ENCODE measurements at places on chromosomes 6 and 20.

DNA sequence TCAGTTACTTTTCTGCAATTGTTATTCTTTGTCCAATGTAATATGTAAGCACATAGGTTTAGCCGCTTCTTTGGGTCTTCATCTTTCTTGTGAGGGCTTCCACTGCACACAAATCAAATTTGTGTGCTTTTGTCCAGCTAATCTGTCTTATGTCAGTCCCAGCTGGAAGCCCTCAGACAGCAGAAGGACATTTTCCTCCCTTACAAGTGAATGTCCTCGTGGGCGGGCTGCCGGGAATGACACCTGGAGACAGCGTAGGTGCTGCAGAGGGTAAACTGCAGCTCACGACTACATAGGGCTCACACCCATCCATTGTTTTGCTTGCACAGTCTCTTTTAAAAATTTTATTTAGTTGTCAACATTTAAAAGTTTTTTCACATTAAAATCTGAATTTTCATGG lies 24.6 kb upstream of the PPP1R14C start:
- H3K4me1 ChIP-seq = peaks cover 21% of the 10 kb centered on the region
- H3K27me3 ChIP-seq = peaks cover 2% of the 10 kb centered on the region
- H3K36me3 ChIP-seq = no peaks in the 10 kb centered on the region
- no peak overlapping the region for H3K4me3 ChIP-seq
- no peak for DNase-seq

DNA sequence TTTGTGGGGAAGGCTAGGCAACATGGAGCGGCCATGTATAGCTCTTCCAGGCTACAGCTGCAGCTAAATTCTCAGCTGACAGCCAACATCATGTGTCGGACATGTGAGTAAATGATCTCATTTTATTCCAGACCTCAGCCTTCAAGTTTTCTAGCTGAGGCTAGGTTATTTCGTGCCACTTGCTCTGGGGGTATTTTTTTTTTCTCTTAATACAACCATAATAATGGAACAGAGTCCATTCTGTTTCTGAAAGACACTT lies 573.5 kb downstream of the CD109 start:
- H3K4me1 ChIP-seq = no peaks in the 10 kb centered on the region
- H3K36me3 ChIP-seq = no peaks in the 10 kb centered on the region
- H3K27ac ChIP-seq = no peak overlapping the region
- H3K27me3 ChIP-seq = no peaks in the 10 kb centered on the region
- H3K4me3 ChIP-seq = no peak overlapping the region

DNA sequence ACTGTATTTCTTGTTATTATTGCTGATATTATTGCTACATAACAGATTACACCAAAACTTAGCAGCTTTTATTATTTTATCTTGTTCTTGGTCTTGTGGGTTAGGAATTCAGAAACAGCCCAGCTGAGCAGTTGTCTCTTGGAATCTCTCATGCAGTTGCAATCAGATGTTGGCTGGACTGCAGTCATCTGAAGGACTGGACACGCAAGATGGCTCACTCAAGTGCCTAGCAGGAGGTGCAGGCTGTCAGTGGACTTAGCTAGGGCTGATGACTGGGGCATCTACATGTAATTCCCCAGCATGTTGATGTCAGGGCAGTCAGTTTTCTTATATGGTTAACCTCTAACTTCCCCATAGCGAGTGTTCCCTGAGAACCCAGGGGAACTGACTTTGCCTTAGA lies 128.6 kb upstream of the PLCB4 start:
- no peak overlapping the region for H3K4me3 ChIP-seq
- no peaks in the 10 kb centered on the region for H3K27me3 ChIP-seq
- H3K4me1 ChIP-seq = no peaks in the 10 kb centered on the region

- H3K36me3 ChIP-seq = no peaks in the 10 kb centered on the region
- no peaks in the 10 kb centered on the region for H3K27me3 ChIP-seq
- no peak overlapping the region for H3K27ac ChIP-seq
These were observed 320.3 kb downstream of the BMP2 start for GRCh38 chr20:7087803-7088202.

DNA sequence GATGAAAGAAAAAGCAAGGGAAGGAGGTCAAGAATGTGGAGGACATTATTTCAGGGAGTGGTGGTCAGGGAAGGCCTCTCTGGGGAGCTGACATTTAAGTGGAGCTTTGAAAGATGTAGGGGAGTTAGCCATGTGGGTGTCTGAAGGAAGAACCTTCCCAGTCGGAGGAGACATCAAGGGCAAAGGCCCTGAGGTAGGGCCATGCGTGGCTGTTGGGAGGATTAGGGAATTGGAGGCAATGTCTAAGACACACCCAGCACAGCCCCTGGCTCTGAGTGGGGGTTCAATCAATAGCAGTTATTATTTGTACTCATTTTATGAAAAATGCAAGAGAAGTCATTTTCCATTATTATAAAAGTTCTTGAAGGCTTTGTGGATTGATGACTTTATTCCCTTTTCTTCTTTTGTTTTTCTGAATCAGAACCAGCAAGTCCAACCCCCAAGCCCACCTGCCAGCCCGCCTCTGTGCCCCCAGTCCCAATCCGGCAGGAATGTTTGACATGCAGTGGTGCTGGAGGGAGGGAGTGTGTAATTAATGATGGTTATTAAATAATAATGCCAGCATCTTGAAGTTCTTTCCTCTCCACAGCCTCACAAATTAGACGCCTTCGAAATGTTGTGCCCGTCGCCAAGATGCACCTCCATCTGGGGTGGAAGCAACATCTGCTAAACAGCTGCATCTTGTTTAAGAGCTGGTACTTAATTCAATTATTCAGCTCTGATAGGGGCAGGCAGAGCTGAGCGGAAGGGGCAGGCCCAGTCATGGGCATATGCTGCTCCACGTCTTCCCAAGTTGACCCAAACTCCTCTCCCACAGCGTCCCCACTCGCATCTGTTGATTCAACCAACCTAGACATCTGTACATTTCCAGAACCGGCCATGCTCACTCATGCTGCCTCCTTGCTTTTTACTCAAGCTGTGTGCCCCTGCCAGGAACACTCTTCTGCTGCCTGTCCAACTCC lies 81.3 kb upstream of the SIRPA start:
- no peak for DNase-seq
- peak overlapping the region; percentile 15 for H3K27ac ChIP-seq
- peaks cover 33% of the 10 kb centered on the region for H3K4me1 ChIP-seq
- no peaks in the 10 kb centered on the region for H3K36me3 ChIP-seq
- H3K27me3 ChIP-seq = peaks cover 5% of the 10 kb centered on the region

- H3K36me3 ChIP-seq = peaks cover 15% of the 10 kb centered on the region
- DNase-seq = no peak
- H3K4me1 ChIP-seq = peaks cover 33% of the 10 kb centered on the region
- H3K27me3 ChIP-seq = no peaks in the 10 kb centered on the region
- peak overlapping the region; percentile 93 for H3K27ac ChIP-seq
These were observed 971 bp downstream of the RBCK1 start for GRCh38 chr20:408843-409696.

GRCh38 chr6:157513004-157513603 lies 132.1 kb downstream of the ZDHHC14 start:
- peaks cover 15% of the 10 kb centered on the region for H3K36me3 ChIP-seq
- H3K27ac ChIP-seq = peak overlapping the region; percentile 49
- H3K4me1 ChIP-seq = peaks cover 26% of the 10 kb centered on the region
- H3K27me3 ChIP-seq = no peaks in the 10 kb centered on the region

- H3K4me1 ChIP-seq = no peaks in the 10 kb centered on the region
- H3K27me3 ChIP-seq = peaks cover 8% of the 10 kb centered on the region
- no peak overlapping the region for H3K27ac ChIP-seq
- no peaks in the 10 kb centered on the region for H3K36me3 ChIP-seq
- DNase-seq = no peak
These were observed 9.7 kb upstream of the BPIFB1 start for GRCh38 chr20:33273117-33273851.

- H3K27ac ChIP-seq = no peak overlapping the region
- no peaks in the 10 kb centered on the region for H3K36me3 ChIP-seq
- H3K27me3 ChIP-seq = no peaks in the 10 kb centered on the region
- DNase-seq = no peak
These were observed 25.7 kb downstream of the PRR18 start for GRCh38 chr6:166282394-166283032.

DNA sequence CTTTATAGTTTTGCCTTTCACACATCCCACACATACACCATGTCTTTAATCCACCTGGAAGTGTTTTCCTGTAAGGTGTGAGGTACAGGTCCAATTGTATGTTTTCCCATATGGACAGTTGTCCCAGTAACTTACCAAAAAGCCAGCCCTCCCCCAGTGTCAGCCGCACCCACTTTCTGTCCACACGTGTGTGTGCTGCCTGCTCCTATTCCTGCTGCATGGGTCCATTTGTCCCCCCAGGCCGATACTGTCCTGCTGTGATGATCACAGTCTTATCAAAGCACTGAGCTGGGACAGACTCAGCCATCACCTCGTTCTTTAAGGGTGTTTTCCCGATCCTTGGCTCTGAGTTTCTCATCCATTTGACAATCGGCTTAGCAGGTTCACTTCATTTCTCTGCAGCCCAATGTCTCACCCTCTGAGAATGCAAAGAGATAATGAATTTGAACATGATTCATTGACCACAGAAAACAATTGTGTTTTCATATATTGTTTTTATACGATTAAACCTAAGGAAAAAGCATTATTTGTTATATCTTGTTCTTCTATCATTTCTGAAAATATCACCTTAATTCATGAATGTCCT lies 9.6 kb downstream of the VSX1 start:
- DNase-seq = no peak
- peaks cover 26% of the 10 kb centered on the region for H3K27me3 ChIP-seq
- H3K27ac ChIP-seq = no peak overlapping the region

DNA sequence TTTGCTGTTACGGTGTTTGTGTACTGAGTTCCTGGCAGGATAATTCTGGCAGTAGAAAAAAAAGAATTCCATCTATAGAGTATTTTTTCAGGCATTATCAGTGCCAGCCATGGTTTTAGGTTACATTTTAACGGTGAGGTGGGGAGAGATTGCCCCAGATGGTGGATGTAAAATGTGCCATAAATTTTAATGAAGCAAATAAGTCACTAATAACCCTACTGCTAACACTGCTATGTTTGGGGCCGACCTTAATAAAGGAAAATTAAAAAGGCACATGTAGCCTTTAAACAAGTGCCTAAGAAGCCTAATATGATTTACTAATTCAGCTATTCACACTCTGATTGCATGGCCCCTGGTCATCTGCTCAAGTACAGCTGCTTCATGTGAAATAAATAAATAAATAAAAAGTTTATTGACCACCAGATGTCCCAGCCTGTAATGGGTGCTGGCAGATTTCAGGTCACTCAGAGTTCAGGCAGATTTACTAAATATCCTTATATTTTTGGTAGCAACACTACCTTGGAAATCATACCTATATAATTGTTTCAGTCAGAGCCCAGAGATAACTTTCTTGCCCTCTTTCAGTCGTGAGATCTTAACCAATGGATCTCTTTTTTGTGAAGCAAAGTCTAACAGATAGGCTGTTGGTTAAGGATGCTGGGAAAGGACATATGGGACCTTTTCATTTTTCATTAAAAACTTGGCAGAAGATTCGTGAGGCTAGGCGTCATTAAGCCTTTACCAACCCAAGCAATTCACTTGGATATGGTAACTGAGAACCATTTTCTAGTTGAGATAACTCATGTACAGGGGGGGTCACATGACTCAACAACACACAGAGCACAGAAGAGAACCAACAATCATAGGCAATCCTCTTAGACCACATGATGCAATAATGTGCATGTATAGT lies 495.0 kb upstream of the NRSN1 start:
- no peak overlapping the region for H3K27ac ChIP-seq
- no peak overlapping the region for H3K4me3 ChIP-seq
- H3K4me1 ChIP-seq = no peaks in the 10 kb centered on the region

DNA sequence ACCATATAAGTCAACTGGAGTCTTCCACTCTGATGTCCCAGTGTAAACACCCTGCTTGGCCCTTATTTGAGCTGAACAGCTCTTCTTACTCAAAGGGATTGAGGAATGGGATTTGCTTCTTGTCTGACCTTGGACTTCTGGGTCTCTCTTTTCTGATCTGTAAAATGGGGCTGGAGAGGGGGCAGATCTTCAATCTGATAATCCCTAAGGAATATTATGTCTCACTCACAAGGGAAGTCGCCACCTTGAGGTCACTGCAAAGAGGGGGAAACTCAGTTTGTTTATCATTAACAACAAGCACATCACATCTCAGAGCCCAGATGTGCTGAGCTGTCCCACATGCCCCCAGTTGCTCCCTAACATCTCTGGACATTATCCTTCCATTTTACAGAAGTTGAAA lies 15.1 kb downstream of the KCNS1 start:
- H3K4me1 ChIP-seq = peaks cover 29% of the 10 kb centered on the region
- no peaks in the 10 kb centered on the region for H3K27me3 ChIP-seq
- H3K4me3 ChIP-seq = no peak overlapping the region
- peaks cover 32% of the 10 kb centered on the region for H3K36me3 ChIP-seq
- peak overlapping the region; percentile 72 for H3K27ac ChIP-seq

DNA sequence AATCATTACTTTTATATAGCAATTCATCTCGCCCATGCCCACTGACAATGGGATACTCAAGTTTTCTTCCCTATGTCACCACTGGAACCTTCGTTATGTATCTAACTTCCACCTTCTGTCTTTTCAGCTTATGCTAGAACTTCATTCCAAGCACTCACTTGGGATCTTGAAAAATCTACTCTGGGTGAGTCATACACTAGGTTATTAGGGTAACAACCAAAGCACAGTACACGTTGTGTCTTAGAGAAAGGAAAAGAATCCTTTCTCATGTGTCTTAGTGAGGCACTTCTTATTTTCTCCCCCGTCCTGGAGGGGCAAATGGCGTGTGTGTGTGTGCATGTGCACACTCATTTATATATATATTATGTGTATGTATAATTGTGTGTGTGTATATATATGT lies 18.3 kb upstream of the FAM162B start:
- H3K4me1 ChIP-seq = no peaks in the 10 kb centered on the region
- no peak overlapping the region for H3K27ac ChIP-seq
- H3K36me3 ChIP-seq = no peaks in the 10 kb centered on the region
- H3K27me3 ChIP-seq = peaks cover 2% of the 10 kb centered on the region

GRCh38 chr6:24780206-24780605 lies 5.5 kb downstream of the GMNN start:
- H3K36me3 ChIP-seq = peaks cover 9% of the 10 kb centered on the region
- H3K27ac ChIP-seq = peak overlapping the region; percentile 67
- H3K4me3 ChIP-seq = no peak overlapping the region
- no peak for DNase-seq
- H3K27me3 ChIP-seq = no peaks in the 10 kb centered on the region

GRCh38 chr6:75526502-75527127 lies 33.0 kb upstream of the FILIP1 start:
- peak; percentile 49 for DNase-seq
- peaks cover 11% of the 10 kb centered on the region for H3K27me3 ChIP-seq
- H3K27ac ChIP-seq = no peak overlapping the region
- H3K4me3 ChIP-seq = no peak overlapping the region

DNA sequence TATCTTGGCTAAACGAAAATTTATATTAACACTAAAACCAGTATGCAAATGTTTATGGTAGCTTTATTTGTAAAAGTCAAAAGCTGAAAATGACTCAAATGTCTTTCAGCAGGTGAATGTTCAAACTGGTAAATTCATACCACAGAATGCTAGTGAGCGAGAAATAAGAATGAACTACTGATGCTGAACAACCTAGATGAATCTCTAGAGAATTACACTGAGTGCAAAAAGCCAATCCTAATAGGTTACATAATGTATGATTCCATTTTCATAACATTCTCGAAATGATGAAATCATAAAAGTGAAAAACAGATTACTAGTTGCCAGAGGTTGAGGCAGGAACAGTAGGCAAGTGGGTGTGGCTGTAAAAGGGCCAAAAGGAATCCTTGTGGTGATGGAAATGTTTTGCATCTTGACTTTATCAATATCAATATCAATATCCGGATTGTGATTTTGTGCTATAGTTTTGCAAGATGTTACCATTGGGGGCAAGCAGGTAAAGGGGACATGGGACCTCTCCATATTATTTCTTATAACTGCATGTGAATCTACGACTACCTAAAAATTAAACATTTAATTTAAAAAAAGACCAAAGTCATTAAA lies 26.1 kb downstream of the ZNF311 start:
- H3K4me3 ChIP-seq = no peak overlapping the region
- peaks cover 3% of the 10 kb centered on the region for H3K27me3 ChIP-seq
- H3K36me3 ChIP-seq = peaks cover 1% of the 10 kb centered on the region
- peaks cover 25% of the 10 kb centered on the region for H3K4me1 ChIP-seq
- no peak overlapping the region for H3K27ac ChIP-seq
- no peak for DNase-seq
